ENCODE measurements at places on chromosomes 12 and 14.

DNA sequence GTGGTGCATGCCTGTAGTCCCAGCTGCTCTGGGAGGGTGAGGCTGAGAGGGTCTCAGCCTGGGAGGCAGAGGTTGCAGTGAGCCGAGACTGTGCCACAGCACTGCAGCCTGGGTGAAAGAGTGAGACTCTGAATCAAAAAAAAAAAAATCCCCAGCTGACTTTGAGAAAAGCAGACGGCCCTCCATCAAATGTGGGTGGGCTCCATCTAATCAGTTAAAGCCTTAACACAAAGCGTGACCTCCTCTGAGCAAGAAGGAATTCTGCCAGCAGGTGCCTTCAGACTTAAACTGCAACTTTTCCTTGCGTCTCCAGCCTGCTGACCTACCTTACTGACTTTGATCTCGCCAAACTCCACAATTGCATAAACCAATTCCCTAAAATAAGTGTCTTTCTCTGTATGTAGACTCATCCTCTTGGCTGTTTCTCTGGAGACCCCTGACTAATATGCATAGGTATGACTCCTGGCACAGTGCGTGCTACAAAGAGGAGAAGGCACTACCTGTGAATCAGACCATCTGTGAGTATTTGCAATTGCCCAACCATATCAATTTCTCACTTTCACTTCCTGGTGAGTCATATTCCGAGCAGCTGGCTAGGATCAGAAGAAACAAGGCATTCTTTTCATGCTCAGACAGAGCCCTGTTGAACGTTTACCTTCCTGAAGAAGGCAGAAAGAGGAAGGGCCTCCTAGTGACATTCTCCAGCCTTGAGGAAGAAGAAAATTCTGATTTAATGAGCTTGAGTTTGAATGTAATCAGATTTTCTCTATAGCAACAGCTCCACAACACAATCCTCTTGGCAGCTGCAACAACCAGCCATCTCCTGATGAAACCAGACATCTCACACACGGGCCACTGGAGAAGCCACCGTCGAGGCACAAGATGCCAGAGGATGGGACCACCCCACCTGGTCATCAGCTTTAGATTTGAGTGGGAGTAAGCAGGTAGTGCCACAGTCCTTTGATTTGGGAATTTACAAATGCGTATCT lies 54.3 kb downstream of the CLMN start:
- DNase-seq = peak; percentile 90

DNA sequence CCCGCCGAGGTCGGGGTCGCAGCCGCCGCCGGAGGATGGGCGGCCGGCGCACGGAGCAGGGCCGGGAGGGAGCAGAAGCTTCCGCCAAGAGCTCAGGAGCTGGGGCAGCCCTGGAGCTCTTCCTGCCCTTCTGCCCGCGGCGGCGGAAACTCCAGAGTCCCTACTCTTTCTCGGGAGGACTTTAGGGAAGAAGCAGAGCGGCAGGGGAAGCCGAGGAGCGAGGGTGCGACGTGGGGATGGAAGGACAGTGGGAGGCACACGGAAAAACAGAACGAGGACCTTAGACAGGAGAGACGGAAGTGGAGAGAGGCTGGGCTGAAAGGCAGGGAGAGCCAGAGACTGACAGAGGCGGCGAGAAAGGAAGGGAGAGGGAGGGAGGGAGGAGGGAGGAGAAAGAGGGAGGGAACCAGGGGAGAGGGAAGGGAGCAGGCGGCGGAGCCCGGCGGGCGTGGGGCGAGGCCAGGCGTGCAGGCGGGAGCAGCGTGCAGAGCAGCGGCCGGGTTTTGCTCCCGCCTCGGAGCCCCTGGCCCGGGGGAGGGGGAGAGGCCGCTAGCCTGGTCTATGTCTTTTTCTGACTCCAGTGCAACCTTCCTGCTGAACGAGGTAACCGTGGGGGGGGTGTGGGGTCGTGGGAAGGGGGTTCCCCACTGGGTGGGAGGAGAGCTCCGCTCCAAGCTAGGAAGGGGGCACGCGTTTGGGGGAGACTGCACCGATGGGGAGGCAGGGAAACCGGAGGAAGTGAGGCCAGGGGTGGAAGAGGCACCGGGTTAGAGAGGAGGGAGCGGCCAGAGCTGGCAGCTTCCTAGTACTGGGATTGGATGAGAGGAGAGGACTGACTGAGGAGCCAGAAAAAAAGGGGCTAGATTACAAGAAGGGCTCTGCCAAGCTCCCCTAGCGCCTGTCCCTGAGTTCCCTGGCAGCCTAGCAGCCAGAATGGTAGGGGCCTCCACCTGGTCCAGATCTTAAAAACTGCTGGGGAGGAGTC lies 2.9 kb upstream of the CACNB3 start:
- peak; percentile 85 for DNase-seq

DNA sequence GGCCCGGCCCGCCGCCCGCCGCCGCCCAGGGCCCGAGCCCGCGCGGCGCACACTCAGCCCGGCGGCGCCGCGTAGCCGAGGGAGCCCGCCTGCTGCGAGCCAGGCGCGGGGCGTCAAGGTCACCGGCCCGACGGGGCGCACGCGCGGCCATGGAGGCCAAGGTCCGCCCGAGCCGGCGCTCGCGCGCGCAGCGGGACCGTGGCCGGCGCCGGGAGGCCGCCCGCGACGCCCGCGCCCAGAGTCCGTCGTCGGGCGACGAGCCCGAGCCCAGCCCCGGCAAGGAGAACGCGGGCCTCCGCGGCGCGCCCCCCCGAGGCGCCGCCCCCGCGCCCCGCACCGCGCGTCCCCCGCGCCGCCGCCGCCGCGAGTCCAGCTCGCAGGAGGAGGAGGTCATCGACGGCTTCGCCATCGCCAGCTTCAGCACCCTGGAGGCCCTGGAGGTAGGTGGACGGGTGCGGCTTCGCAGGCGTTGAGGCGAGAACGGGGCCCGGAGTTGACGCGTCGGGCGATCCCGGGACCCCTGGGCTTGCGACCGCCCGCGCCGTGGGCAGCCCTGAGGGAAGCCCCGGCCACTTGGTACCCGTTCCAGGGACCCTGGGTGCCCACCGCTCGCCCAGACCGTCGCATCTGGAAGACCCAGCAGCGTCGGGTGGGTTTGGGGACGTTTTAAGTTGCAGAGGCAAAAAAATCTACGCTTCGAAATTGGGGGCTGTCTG lies 629 bp downstream of the FBRSL1 start:
- DNase-seq = peak; percentile 20

DNA sequence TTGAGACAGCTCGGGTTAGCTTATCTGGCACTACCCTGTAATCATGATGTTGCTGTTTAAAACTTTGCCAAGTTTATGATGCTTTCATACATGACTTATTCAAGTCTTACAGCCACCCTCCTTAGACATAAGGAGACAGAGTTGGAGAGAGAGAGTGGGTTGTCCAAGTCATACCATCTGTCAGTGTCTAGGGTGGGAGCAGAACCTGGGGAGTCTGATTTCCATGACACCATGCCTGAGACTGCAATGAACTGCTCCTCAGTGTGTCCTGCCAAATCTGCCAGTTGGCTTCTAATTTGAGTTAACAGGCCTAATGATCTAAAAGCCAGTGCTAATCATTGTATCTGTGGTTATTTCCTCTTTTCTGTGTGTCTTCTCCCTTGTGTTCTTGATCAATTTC lies 43.7 kb upstream of the PHC1 start:
- DNase-seq = no peak

DNA sequence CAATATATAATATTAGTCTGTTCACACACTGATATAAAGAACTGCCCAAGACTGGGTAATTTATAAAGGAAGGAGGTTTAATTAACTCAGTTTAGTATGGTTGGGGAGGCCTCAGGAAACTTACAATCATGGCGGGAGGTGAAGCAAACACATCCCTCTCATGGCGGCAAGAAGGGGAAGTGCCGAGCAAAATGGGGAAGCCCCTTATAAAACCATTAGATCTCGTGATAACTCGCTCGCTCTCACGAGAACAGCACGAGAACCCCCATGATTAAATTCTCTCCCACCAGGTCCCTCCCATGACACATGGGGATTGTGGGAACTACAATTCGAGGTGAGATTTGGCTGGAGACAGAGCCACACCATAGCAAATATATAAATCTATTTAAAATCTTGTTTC lies 269.8 kb downstream of the ATP23 start:
- no peak for DNase-seq

DNA sequence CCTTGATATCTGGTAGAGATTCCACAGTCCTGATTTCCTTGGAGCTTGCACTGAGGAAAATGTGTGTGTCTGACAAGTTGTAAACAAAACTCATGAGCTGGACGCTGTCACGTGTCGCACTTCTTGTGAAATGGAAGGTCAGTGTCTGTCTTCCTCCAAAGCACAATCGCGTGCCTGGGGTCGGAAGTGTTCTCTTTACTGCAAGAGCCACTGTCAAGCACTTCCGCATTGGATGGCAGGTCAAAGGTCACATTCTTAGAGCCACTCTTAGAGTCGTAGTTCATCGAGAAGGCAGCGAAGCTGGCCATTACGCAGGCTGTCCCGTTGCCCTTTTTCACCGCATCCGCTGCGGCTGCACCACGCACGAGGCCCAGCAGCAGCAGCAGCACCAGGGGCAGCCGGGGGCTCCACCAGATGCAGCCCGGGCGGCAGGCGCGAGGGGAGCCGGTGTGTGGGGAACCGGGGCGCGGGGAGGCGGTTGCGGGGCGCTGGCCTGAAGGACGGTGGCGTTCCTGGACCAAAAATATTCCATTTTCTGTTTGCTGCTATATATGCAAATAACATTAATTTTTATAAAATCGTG lies 45.0 kb downstream of the LRTM2 start:
- no peak for DNase-seq

Measured in cardiac fibroblast (primary cell).